ENCODE measurements at places on chromosomes 7 and 10.

- no peak for DNase-seq
Observed at GRCh38 chr10:116879817-116880216, 30.5 kb downstream of the ENO4 start.

DNA sequence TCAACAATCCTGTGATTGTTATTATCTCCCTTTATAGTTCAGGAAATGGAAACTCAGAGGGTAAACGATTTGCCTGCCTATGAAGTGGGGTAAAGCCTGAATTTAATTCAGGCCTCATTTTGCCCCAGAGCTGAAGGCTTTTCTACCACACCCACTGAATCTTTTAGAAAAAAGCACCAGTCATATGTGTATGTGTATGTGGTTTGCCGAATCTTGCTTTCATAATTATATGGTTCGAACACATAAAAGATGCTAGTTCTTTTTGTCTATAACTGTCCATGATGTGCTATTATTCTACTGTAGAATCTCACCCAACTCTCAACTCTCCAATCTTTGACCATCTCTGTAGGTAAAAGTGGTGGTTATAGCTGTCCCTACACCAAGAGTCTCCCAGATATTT, 83.6 kb downstream of the MYOF start:
- no peak for DNase-seq

DNA sequence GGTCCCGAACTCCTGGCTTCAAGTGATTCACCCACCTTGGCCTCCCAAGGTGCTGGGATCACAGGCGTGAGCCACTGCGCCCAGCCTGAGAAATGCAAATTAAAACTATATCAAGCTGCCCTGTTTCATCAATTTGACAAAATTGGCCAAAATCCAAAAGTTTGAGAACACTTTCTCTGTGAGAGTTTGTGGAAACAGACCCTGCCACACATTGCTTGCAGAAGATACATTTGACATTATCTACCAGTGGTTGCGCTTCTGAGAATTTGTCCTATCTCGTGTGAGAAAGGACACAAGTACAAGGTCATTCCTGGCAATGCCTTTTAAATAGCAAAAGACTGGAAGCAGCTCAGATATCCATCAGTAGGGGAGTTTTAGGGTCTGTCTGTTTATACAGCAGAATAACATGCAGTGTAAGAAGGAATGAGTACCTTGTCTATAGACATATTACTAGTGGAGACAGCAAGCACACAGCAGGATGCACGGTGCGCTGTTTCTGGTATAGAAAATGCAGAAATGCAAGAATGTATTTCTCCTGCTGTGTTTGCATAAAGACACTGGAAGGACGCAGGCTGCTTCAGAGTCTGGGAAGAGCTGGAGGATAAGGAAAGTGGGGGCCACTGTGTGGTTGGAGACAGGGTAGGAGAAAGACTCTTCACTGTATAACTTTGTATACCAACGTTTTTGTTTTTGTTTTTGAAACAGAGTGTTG, 4.3 kb downstream of the LHPP start:
- DNase-seq = no peak

DNA sequence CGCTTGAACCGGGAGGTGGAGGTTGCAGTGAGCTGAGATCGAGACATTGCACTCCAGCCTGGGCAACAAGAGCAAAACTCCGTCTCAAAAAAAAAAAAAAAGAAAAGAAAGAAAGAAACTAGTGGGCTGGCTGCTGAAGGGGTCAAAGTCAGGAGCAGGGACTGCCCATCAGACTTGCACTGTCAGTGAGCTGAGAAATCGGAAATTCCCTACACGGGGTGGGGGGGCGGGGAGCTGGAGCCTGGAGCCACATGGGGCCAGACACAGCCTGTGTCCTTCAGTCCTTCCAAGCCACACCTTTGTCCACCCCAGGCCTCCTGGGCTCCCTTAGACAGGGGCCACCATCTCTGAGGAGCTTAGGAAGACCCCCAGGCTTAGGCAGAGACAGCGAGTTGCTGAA, 34.5 kb downstream of the SRRM3 start:
- DNase-seq = no peak

- peak; percentile 41 for DNase-seq
Observed at GRCh38 chr10:114714281-114714741, 56.2 kb upstream of the ABLIM1 start.

DNA sequence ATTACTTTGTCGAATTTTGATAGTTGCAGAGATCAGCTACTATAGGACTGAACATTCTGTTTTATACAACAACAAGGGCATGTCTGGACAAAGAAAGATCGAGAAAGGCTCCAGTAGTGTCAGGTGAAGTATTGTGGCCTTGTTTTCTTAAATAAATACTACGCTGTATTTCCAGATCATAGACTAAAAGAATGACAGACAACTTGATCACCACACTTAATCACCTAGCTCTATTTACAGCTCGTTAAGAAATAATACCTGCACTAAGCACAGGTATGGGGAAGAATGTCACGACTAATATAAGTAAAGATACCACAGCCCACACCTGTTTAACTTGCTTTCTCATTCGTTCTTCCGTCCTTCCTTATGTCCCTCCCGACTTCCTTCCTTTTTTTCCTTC, 269.2 kb downstream of the HGF start:
- DNase-seq = no peak

GRCh38 chr10:31204090-31204489, 114.9 kb upstream of the ZEB1 start:
- DNase-seq = no peak

DNA sequence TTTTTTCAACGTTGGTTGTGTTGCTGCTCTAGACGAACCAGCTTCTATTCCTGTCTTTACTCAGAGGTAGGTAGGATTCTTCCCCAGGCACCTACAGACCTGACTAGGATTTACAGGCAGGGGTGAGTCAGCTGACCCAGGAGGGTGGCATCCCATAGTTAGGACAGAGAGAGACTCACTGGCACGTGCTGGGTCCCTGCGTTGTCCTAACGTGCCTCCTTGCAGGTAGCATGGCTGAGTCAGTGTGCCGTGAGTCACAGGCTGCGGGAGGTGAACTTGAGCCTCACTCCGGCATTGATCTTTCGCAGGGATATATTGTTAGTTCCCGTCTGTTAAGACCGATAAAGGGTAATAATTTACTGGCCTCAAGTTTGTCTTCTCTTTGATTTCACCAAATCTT, 96.5 kb downstream of the PFKFB3 start:
- no peak for DNase-seq

GRCh38 chr7:133712544-133712943, 414.6 kb upstream of the LRGUK start:
- no peak for DNase-seq

DNA sequence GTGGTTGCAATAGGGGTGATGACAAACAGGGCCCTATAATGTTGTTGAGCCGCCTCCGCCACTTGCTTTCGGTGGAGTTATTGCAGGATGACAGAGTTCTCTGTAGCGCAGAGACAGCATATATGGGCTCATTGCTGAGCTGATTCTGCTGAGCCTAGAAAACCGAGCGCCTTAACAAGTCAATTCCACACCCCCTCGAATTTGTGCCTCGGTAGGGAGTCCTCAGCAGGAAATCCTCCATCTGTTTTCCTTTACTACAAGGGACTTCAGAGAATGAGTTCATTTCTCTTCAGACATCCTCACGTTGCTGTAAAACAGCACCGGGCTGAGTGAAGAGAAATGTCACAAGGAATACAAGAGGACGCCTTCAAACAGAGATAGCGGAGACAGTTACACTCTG, 90.7 kb upstream of the KIAA1217 start:
- DNase-seq = no peak
